CD8-positive, alpha-beta T cell (primary cell): ENCODE measurements at places on chromosomes 2 and 18.

- DNase-seq: no peak
Observed at GRCh38 chr18:52588931-52589330, 248.9 kb downstream of the DCC start.

GRCh38 chr2:240651185-240651584, 25.9 kb downstream of the GPR35 start:
- no peak for DNase-seq

DNA sequence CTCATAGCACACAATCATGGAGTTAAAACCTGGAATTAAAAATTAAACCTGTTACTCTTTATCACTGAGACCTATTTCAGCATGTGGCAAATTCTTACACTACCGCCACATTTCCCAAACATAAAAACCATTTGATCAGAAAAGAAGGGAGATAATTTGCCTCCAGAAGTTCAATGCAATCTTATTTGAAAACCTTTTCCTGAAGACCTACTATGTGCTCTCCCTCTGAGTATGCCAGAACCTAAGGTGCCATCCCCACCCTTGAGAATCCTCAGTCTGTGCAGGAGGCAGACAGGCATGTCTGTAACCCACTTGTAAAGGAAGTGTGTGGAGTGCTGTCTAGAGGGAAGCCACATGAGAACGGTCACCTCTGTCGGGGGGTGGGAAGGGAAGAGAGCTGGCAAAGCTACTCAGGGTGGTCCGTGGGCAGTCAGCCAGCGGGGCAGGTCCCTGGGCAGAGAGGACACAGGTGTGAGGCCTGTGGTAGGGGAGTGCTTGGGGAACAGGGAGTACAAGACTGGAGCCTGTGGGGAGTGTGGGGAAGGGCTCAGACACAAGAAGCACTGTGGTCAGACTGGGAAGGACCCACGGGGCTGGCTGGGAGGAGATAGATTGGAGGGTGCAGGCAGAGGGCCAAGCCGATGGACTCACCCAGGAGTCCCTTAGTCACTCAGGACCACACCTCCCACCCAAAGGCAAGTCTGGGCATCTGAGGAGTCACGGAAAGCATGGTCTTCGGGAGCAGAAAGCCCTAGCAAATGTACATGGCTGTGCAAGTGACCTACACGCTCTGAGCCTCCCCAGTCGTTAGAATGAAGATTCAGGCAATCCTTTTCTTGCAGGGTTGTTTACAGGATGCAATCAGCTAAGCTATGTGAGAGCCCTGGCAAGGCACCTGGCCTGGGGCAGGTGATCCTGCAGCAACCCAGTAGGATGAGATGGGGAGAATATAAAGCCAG, 22.8 kb downstream of the CRACDL start:
- no peak for DNase-seq

DNA sequence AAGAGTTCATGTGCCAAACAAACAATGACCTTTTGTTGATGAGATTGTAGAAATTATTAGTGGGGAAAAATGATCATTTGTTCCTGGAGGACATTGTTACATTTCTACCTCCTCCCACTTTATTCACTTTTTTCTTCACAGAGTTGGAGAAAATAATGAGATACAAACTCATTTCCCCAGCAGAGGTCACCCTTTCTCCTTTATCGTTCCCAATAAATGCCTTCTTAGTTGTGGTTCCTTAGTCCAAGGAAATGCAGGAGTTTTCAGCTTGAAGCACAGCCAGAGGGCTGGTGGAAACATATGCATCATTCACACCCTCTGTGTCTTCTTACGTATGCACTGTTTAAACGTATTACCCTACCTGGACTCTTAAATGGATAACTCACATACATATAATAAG, 108.8 kb downstream of the SLC4A3 start:
- DNase-seq: no peak

GRCh38 chr2:97952357-97952756, 43.4 kb downstream of the TMEM131 start:
- no peak for DNase-seq

- no peak for DNase-seq
Observed at GRCh38 chr2:7432436-7432835, 515.2 kb downstream of the RNF144A start.

GRCh38 chr18:23669202-23669766, 6.6 kb upstream of the ANKRD29 start:
- no peak for DNase-seq

DNA sequence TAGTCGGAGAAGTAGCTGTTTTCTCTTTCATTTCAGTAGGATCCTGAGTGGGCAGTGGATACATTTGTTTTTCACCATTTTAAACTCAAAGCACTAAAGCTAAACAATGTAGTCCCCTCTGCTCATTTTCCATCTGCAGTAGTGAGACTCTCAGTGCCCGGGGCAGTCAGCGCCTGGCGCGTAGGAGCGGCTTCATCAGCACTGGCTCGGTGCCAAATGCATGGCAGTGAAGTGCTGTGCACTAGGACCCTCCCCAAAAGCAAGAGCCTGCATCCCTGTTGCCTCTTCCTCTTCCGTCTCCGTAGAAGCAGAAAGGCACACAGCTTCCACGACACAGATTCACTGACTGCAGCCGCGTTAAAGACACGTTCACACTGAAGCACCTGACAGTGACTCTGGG, 19.0 kb upstream of the ESPNL start:
- no peak for DNase-seq

DNA sequence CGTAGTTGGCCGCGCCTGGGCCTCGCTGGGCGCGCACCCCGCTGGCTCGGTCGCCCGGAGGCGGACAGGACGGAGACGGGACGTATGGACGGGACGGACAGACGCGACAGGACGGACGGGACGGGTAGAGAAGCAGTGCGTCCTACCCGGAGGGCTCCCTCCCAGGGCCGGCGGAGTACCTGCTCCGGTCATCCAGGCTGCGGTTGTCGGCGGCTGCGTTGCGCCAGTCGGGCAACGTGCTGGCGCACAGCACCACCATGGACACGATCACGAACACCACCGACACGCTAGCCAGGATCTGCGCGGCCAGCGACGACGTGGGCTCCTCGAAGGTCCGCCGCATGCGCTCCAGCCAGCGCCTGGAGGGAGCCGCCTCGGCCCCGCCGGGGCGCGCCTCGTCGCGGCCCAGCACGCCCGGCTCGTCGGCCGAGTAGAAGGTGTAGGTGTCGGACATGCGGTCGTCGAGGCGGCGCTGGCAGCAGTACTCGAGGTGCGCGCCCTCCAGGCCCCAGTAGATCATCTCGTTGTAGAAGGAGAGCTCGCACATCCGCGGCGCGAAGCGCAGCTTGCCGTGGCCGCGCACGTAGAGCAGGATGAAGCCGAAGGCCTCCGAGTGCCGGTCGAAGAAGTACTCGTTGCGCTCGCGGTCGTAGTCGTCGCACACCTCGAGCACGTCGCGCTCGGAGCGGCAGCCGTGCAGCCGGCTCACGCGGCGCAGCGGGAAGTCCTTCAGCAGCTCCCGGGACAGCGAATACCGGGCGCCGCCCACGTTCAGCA, 903 bp downstream of the KCNG3 start:
- peak; percentile 9 for DNase-seq

DNA sequence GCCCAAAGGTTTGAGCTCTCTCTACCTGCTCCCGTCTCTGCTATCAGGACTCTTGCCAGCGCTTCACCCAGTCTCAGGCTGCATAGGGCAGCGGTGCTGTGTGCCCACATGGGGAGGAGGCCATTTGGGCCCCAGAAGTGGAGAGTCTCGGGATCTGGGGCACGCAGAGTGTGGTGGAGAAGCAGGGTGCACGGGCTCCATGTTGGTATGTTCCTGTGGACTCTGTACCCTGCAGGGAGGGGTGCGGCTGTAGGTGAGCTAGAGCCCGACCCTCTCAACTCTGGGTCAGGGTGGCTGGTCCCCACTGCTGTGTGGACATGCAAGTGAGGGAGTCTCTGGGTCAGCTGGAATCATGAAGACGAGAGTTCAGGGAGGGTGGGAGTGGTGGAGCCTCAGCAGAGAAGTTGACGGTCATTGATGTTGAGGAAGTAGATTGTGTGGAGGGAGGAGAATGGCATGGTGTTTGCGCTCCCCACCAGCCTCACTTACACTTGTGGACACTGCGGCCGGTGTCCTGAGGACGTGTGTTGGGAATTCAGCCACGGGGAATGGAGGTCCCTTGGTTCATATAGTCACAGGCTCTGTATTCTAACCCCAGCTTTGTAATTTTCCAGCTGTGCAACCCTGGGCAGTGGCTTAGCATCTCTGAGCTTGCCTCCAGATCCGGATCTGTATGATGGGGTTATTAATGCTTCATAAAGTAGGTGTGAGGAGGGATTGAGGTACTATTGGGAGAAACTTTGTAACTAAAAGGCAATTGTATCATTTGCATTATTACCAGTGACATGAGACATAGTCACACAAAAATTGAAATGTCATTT, 840 bp upstream of the PSD4 start:
- DNase-seq: no peak

GRCh38 chr18:5508821-5509220, 35.0 kb downstream of the EPB41L3 start:
- no peak for DNase-seq

GRCh38 chr2:162342321-162342720, 1.6 kb upstream of the GCA start:
- DNase-seq: no peak

DNA sequence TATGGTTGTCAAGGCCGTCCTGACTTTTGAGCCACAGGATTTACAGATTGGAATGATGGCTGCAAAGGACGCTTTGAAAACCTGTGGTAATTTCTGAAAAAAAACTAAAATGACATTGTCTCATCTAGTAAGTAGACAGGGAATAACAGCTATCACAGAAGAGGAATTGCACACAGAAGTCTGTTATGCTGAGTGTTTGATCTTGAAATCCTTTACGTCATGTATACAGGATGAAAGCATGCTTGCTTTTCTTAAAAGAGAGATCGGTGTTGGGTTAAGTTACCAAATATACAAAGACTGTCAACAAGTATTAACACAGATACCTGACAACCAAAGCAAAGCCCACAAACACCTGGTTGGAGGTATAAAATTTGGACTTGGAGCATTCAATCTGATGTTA, 12.6 kb upstream of the SRSF7 start:
- DNase-seq: no peak

DNA sequence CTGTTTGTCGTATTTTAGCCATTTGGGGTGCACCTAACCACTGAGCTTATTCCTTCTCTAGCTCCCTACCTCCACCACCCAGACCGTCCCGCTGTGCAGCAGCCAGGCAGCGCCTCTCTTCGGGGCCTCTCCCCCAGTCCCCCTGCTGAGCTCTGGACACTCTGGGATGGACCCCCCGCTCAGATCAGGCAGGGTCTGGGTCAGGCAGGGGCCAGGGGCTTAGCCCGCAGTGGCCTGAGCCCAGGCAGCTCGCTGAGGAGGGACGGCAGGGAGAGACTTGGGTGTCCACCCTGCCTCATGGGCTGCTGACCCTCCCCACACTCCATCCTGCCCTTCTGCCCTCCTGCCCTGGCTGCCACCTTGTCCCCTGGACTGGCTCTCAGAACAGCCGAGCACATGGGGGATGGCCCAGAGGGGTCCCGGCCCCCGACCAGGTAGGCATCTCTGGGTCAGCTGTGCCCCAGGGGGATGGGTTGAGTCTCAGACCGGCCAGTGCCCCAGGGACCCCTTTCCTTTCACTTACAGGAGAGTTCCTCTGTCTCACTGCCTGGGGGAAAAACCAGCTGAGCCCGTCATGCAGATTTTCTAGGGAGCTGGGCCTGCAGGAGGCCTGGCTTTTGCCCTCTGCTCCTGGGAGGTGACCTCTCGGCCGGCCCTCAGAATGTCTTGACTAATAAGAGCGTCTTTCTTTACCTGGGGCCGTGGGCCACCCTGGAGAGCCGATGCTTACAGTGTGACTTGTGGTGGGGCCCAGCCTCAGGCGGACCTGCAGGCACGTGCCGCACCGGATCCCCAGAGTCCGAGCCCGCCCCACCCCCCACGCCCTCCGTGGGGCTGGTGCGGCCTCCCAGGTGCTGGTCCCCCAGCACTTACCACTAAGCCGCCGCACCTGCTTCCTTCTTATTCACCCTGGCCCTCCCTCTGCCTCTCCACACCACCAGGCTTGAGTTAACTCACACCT, 22.8 kb upstream of the PXDN start:
- no peak for DNase-seq

DNA sequence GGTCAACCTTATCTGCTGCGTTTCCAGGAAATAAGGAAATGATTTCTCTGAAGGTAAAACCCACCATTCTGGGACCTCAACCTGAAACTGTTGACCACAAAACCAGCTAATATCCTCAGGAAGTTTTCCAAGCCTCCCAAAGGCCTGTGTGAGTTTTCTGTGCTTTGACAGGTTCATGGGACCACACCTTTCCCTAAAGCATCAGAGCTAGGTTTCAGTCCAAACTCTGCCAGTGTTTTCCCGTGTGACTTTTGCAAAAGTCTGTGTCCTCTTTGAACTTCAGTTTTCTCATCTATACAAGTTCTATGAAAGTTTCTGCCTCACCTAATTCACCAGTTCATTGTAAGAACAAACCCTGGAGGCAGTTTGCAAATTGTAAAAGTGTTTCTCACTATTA, 39.8 kb downstream of the VSNL1 start:
- no peak for DNase-seq

DNA sequence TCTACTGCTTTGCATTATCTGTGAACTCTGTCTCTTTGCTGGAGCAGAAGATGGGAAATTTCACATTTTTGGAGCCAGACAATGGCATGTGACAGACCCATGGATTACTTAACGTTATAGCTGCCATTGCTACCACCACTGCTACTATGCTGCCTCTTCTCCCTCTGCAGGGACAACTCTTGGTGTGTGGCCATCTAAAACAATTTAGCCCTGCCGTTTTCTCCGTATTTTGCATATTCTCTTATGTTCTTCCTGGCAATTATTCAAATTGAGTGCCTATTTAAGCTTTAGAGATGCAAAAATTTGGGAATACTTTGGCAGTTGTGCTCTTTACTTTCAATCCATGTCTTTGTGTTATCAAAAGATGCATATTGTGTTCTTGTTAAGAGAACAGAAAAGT, 386.8 kb downstream of the XIRP2 start:
- DNase-seq: no peak

- DNase-seq: no peak
Observed at GRCh38 chr18:63102941-63103744, 216.4 kb downstream of the BCL2 start.

GRCh38 chr2:120319686-120320317, 26.1 kb upstream of the INHBB start:
- DNase-seq: no peak

GRCh38 chr18:44696892-44697291, 16.2 kb downstream of the SETBP1 start:
- no peak for DNase-seq

DNA sequence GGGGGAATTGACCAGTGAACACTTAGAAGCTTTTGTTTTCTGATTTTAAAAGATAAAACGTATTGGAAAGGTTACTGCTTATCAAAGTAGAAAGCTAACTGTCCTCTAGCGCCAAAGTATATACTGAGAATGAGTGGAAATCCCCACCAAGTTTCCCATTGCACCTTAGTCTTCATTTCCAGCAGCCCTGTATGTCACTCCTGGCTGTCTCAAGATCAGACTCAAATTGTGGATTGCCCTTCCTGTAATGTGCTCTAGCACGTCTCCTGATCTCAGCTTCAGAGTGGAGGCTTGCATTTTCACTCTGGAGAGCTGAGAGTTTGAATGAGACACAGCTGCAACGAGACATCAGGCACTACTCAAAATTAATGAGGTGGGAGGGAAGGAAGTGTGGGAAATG, 26.6 kb downstream of the MFF start:
- no peak for DNase-seq
